ENCODE measurements at places on chromosomes 5 and 9. TPM values are rescaled to one million over a fixed set of nuclear protein-coding genes. Genes with fewer than 3 reads are reported as not detected.

HMCN2 gene
- total RNA-seq = 0.28 TPM

TMEFF1 gene
- not detected for total RNA-seq

SLC6A7 gene
- total RNA-seq = not detected

TMED9 gene
- 143 TPM for total RNA-seq

GRCh38 chr5:57618767-57619381, 136.3 kb upstream of the ACTBL2 start:
- no peak for DNase-seq

DNA sequence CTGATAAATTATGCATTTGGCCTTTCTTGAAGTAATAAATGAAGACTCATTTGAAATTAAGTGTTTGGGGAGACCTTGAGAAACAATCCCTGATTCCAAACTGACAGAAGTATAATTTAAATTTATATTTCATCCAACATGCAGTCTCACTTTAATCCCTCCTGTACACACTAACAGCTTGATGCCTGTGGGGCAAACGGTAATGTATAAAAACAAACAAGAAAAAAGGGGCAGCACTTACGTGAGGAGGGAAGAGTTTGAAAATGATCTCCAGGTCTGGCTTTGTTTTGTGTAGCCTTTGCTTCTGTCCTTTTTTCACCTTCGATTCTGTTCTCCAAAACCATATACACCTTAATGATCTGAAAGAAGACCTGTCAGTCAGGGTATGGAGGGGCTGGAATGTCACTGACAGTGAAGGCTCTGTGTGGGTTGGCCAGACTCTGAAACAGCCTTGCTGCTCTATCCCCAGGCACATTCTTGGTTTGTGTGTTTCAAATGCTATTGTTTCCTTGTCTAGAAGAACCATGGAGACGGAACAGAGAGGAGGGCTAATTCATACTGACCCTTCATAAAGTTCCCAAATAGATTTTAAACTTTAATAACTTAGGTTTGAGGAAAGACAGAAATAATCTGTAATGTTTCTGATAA, 338.2 kb upstream of the WWC1 start:
- no peak for DNase-seq

DNA sequence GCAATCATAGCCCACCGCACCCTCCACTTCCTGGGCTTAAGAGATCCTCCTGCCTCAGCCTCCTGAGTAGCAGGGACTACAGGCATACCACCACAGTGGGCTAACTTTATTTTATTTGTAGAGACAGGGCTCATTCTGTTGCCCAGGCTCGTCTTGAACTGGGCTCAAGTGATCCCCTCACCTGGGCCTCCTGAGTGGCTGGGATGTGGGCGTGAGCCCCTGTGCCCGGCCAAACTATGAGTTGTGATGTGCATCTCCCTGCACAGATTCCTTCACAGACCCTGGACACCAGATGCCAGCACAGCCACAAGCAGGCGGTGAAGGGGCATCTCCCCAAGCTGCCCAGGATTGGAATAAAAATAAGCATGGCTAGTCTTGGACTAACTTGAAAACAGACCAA, 244.9 kb upstream of the IRX1 start:
- DNase-seq = no peak

- DNase-seq = no peak
Measured at GRCh38 chr5:107103522-107103921, 567.2 kb downstream of the EFNA5 start.

DNA sequence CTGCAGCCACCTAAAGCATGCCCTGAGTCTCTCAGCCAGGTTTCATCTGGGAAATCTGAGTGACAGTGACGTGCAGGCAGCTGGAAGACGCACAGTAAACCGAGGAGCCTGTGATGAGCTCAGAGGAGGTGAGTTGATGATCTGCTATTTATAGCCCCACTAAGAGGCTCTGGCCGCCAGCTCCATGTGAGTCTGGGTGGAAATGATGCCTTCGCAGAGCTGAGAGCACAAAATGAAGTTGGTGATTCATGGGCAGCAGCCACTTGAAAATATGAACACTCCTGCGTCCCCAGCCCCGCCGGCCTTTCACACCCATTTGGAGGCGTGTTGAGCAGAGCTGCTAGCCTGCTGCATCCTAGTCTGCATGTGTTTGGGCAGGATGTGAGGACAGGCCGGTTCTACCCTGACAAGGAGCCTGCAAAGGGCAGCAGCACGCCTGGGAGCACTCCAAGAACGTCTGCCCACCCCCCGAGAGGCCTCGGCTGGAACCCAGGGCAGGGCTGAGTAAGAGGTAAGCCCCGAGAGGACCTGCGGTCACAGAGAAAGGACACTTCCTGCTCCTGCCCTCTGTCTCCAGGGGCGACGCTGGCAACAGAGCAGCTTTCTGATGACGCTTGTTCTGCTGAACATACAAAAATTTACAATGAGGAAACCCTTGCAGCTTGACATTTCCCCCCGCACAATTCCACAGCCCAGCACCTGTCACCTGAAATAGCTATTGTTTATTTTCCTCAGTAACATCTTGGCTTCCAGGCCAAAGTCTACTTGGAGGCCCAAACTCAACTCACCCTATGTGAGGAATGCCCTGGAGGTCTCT, 25.1 kb upstream of the CDKN2AIPNL start:
- DNase-seq = peak; percentile 47

- no peak for DNase-seq
Measured at GRCh38 chr9:136566901-136567300, 21.1 kb upstream of the NOTCH1 start.
